ENCODE measurements at places on chromosomes 6 and 20. TPM values are rescaled to one million over a fixed set of nuclear protein-coding genes. Genes with fewer than 3 reads are reported as not detected.
A peak's percentile ranks its signal among the peaks of the same experiment; 100 is the strongest.

DNA sequence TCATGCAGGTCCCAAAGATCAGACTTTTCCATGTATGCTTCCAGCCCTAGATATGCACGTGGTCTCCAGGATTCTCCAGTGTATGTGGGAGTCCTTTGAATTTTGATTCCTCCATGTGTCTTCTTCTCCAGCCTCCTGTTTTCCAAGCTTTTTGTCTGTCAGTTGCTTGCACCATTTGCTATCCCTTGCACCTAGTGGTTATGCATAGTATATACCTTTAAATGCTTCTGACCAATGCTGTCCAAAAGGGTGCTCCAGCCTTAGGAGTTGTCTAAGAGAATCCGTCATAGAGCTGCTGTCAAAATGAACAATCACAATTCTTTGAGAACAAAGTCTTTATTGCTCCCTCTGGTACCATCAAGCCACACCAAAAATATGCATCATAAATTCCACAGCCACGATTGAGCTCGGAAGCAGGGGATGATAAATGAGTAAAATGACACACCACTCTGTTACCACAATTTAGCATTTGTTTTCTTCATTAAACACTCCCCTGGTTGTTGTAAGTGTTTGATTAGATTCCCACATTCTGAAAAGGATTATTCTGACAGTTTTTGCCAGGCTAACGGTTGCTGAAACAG, 706.2 kb upstream of the GJE1 start:
- no peak for DNase-seq

DNA sequence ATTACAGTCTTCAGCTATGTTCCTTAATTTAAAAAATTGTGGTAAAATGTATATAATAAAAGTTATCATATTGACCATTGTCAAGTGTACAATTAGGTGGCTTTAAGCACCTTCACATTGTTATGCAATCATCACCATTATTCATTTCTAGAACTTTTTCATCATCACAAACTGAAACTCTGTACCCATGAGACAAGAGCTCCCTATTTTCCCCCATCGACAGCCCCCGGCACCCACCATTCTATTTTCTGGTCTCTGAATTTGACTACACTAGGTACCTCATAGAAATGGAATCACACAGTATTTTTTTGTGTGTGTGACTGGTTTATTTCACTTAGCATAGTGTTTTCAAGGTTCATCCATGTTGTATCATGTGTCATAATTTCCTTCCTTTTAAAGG, 39.7 kb upstream of the FYN start:
- no peak for DNase-seq

GRCh38 chr20:48165401-48165685, 380.1 kb upstream of the SULF2 start:
- DNase-seq: no peak

DNA sequence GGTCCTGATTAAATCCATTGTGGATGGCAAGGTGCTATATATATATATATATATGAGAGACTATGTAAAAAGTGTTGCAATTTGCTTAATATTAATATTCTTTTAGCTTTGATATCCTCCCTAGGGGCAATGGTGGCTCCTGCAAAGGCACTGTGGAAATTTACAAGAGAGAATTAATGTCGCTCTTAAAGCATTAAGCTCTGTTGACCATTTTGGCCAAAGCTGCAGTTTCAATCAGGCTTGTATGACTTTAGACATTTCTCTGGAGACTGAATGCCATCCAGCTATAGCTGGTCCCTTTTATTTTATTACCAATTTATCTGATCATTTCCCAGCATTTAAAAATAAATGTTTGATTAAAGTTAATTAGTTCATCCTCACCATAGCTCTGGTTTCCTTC, 155.3 kb downstream of the JARID2 start:
- no peak for DNase-seq

GRCh38 chr6:151869345-151869744, 61.9 kb downstream of the ESR1 start:
- DNase-seq: no peak

GRCh38 chr20:55009066-55009465, 533.7 kb downstream of the DOK5 start:
- DNase-seq: no peak

GRCh38 chr6:110939429-110940200, 18.9 kb upstream of the GTF3C6 start:
- DNase-seq: peak; percentile 47

DNA sequence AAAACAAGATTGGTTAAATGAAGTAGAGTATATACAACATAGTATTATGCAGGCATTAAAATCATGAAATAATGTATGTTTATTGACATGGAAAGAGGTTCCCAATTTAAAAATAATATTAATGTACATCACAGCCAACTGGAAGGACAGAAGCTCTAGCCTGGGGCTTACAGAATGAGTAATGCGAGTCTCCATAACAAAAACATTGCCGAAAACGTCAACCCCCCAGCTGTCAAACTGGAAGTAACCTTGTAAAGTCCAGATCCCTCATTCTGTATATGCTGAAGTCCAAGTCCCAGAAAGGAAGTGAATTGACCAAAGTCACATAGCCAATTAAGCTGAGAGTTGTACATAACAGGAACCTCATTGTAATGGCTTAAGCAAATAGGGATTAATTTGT, 128.7 kb upstream of the ECI2 start:
- DNase-seq: no peak

- DNase-seq: no peak
Observed at GRCh38 chr6:161694995-161695394, 421.1 kb upstream of the AGPAT4 start.

Gene ASF1A
- total RNA-seq: 56.4 TPM

Gene TRIM31
- not detected for total RNA-seq

Gene RPS21
- total RNA-seq: 1,634 TPM

Gene MLN
- total RNA-seq: not detected

Gene SLC22A2
- total RNA-seq: not detected

Gene LY6G6F
- total RNA-seq: not detected

Gene HLA-DQB2
- total RNA-seq: 2.9 TPM

Gene AVP
- total RNA-seq: not detected
